ENCODE measurements at places on chromosomes 2 and 18.

GRCh38 chr18:2906704-2907549 lies 60.1 kb downstream of the EMILIN2 start:
- DNase-seq = no peak

DNA sequence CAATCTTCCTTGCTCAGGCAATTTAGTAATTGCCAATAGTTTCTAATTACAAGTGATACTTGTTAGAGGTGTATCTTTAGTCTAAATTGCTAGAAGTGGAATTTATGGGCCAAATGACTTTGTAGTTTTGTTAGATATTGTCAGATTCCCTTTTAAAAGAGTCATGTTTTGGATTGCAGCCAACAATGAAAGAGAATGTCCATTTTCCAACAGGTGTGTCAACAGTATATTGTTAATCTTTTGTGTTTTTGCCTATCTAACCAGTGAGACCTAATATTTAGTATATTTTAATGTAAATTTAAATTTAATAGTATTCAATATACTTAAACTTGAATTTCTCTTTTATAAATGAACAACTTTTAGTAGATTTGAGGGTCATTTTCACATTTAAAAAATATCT lies 259.4 kb upstream of the ETAA1 start:
- DNase-seq = no peak

- DNase-seq = no peak
These were observed 35.8 kb upstream of the INSIG2 start for GRCh38 chr2:118052474-118052873.

DNA sequence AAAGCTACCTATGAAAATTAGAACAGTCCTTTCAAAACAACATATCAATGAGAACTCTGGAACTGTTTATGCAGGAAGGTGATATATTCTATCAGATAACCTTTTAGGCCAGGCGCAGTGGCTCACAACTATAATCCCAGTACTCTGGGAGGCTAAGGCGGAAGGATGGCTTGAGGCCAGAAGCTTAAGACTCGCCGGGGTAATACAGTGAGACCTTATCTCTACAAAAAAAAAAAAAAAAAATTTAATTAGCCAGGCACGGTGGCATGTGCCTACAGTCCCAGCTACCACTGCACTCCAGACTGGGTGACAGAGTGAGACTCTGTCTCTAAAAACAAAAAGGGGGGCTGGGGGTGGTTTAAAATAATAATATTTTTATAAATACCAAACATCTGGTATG lies 77.9 kb downstream of the OSBPL1A start:
- no peak for DNase-seq

- no peak for DNase-seq
These were observed 63.4 kb downstream of the NYAP2 start for GRCh38 chr2:225462945-225463344.

- no peak for DNase-seq
These were observed 132.6 kb downstream of the ACTR3 start for GRCh38 chr2:114022360-114023085.

DNA sequence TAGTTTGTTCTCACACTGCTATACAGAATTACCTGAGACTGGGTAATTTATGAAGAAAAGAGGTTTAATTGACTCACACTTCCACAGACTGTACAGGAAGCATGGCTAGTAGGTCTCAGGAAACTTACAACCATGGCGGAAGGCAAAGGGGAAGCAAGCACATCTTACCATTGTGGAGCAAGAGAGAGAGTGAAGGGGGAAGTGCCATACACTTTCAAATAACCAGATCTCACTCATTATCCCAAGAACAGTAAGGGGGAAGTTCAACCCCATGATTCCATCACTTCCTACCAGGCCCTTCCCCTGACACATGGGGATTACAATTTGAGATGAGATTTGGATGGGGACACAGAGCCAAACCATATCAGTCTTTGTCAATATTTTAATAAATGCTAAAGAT lies 5.0 kb upstream of the CRYGB start:
- DNase-seq = no peak

DNA sequence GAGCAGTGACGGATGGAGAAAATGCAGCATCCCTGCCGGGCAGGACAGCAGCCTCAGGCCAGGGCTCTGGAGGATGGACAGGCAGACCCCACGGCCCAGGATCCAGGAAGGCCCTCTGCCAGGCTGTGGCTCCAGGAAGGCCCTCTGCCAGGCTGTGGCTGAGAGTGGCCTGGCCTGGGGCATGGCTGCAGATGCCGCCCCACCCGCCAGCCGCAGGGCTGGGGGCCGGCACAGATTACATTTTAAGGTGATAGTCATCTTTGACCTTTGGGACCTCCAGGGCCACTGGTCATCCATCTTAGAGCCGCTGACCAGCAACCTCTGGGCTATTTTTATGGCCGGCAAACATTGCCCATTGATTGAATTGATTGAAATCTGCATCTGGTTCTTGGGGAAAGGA lies 98.0 kb upstream of the BOD1L2 start:
- DNase-seq = no peak

DNA sequence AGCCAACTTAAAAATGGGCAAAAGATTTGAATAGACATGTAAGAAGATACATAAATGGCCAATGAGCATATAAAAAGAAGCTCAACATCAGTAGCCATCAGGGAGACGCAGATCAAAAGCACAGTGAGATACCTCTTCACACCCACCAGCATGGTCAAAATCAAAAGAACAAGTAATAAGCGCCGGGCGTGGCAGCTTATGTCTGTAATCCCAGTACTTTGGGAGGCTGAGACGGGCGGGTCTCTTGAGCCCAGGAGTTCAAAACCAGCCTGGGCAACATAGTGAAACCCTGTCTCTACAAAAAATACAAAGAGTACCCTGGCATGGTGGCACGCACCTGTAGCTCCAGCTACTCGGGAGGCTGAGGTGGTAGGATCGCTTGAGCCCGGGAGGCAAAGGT lies 4.6 kb upstream of the CIB4 start:
- no peak for DNase-seq

- no peak for DNase-seq
These were observed 13.8 kb downstream of the TMEM131 start for GRCh38 chr2:97981961-97982360.

GRCh38 chr2:159710601-159711180 lies 1.6 kb upstream of the MARCHF7 start:
- no peak for DNase-seq

- DNase-seq = no peak
These were observed 185.6 kb upstream of the COL3A1 start for GRCh38 chr2:188788621-188789020.

DNA sequence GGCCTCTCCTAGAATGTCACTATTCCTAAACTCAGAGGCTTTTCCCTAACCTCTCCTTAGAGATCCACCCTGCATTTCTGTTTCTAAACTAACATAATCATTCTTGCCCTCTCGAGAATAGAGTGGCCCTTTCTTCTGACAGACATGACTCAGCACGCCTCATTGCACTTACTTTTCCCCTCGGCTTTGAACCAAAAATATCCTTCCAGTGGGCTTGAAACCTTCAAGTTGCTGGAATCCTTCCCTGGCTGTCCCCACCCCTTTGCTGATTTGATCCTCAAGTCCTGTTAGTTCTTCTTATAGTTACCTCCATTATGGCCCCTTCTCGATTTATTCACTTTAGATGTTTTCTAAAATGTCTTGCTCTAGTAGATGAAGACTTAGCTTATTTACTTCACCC lies 158.0 kb downstream of the LTBP1 start:
- DNase-seq = no peak

DNA sequence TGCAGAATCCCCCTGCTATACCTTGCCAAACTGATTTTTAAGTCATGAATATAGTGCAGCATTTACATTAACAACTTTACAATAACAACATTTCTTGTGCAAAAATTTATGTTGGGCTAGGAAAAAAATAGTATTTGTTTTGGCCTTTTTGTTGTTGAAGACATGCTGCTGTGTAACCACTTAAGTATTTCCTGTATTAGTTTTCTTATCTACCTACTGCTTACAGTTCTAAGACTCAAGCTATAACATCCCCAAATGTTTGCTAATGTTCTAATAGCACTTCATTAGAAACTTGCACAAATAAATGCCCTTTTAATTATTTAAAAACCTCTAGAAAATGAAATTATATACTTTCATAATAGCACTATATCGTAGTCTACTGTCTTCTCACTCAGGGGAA lies 154.3 kb upstream of the DOCK10 start:
- DNase-seq = no peak

DNA sequence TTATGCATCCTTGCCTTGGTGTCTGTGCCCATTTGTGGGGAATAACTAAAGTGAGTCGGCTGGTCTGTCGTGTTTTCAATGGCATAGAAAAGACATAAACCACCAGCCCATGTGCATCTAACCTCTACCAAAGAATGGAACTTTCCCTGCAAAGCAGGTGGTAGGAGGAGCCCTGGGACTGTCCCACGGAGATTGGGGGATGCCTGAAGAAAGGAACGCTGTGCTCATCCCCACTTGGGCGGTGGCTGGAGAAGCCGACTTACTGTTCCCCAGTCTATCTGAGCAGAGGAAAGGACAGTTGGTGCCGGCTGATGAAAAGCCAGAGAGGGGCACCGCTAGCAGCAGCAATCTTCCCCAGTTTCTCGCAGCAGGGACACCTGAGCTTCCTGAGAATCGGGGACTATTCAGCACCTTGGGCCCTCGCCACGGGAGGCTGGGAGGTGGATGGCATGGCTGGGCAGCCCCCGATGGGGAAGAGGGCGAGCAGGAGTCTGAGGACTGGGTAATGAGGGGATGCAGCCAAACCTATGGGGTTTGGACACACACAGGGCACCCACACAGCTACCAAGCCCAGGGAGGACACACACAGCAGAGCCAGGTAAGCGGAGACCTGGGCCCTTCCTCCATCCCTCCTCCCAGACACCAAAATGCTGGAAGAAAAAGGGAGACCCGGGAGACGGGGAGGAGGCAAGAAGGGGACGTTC lies 53.7 kb upstream of the AGAP1 start:
- no peak for DNase-seq

DNA sequence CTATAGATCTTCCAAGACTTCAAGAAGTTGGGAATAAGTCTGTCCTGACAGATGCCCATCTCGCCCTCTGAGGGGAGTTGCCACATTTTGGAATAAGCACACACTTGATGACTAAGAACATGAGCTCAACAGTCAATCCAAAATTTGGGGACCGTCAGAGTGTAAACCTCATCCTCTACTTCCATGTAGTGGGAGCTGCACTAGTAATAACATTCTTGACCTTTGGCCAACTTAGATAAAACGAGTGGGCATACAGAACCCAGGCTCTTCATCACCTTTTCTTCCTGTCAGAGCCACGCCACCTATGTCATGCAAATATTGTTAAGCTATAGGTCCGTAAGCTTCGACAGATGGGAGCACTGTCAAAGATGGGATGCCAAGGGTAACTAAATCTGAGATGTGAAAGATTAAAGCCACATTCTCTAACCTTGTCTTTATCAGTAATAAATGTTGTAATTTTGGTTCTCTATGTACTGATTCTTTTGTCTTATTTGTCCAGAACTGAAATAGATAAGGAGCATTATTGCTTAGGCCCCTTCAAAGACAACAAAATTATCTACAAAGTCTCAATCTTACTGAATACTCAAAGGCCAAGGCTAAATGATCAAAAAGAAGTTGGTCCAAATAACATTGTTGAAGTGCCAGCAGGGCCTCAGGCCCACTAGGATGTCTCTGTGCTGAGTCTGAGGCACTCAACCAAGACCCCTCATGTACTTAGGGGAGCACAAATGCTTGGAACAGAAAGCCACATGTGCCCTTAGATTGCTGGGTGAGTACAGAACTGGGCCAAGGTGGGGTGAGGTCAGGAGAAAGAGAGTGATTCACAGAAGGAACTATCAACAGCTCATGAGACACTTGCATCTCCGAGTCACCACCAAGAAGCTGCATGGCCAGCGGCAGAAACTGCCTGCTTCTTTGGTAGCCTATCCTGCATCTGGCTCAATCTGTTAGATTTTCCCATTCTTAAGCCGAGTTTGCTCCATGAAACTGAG lies 15.0 kb downstream of the CDH2 start:
- no peak for DNase-seq

GRCh38 chr2:83081826-83082690 lies 1377.0 kb downstream of the SUCLG1 start:
- DNase-seq = no peak

DNA sequence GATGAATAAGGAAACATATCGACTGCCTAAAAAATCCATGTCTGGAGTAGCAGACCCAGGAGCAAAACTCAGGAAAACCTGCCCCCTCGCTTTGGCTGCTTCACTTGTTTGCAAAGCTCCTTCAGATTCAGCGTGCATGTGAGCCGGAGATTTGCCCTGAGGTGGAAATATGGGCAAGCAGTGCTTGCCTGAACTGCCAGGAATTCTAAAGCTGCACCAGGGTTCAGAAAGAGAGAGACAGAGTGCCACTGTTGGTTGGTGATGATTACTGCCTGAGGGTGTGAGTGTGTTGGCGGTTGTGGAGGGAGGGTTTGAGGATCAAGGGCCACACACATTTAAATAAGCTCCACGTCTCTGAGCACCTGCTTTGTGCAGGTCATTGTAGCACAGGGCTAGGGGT lies 139.6 kb upstream of the RGPD4 start:
- no peak for DNase-seq

GRCh38 chr18:62379051-62379450 lies 53.9 kb downstream of the TNFRSF11A start:
- DNase-seq = no peak

DNA sequence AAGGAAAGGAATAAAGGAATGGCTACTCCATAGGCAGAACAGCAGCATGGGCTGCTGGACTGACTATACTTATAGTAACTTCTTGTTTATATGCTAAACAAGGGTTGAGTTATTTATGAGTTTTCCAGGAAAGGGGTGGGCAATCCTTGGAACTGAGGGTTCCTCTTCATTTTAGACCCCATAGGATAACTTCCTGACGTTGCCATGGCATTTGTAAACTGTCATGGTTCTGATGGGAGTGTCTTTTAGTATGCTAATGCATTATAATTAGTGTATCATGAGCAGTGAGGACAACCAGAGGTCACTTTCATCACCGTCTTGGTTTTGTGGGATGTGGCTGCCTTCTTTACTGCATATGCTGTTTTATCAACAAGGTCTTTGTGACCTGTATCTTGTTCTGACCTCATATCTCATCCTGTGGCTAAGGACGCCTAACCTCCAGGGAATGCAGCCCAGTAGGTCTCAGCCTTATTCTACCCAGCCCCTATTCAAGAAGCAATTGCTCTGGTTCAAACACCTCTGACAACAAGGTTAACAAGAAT lies 98.6 kb upstream of the CABLES1 start:
- DNase-seq = no peak

DNA sequence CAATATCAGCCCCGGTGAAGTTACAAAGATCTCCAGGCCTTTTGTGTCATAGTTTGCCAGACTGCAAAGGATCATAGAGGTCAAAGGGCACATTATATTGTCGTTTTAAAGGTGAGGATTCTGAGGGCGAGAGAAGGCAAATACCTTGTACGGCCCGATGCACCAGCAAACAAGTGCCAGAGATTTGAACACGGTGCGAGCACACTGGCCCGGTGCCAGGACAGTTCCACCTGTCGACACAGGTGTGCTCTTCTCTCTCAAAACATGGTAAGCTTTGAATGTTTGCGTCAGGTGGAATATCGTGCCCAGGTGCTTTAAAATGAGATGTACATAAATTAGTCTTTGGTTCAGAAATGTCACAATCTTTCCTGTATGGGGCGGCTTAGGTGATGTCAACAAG lies 776.1 kb upstream of the ID2 start:
- DNase-seq = no peak
